NCI-H526 treated with DMSO at 0.1 percent for 48 hours (cell line): ENCODE measurements at places on chromosomes 4 and X.

- no peak for DNase-seq
Observed at GRCh38 chr4:139658185-139658584, 7.4 kb upstream of the MGST2 start.

GRCh38 chrX:48467281-48467761 lies 2.7 kb downstream of the SLC38A5 start:
- no peak for DNase-seq

- DNase-seq: no peak
Observed at GRCh38 chr4:78513411-78513975, 38.1 kb upstream of the ANXA3 start.

GRCh38 chr4:10664408-10664807 lies 20.2 kb downstream of the CLNK start:
- DNase-seq: no peak

- no peak for DNase-seq
Observed at GRCh38 chr4:152630324-152630723, 49.5 kb downstream of the TMEM154 start.

- DNase-seq: no peak
Observed at GRCh38 chrX:106774981-106775380, 27.5 kb upstream of the TBC1D8B start.

GRCh38 chr4:15368856-15369255 lies 59.0 kb upstream of the C1QTNF7 start:
- DNase-seq: no peak

DNA sequence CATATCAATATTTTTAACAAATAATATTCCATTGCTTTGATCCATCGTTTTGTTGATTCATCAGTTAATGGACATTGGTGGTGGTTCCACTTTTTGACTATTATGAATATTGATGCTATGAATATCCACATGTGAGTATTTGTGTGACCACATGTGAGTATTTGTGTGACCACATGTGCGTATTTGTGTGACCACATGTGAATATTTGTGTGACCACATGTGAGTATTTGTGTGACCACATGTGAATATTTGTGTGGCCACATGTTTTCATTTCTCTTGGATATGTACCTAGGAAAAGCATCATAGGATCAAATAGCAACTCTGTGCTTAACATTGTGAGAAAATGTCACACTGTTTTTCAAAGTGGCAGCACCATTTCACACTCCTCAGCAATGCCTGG lies 433.6 kb upstream of the FRG1 start:
- no peak for DNase-seq

DNA sequence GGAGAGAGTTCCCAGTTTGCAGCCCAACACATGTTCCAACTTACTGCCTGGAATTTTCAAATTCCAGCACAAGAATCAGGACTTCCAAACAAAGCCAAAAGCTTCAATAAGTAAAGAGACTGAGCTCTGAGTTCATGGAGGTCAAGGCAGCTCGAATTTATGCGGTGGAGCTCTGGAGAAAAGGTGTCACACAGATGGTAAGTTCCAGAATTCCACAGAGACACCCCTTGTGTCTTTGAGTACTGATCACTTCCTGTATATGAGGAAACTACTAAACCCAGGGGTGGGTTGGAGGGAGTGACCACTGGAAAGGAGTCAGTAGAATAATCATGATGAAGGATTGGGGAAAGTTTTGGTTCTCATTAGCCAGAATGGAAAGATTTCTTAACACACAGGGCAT lies 118.5 kb upstream of the GUCY1A1 start:
- no peak for DNase-seq

DNA sequence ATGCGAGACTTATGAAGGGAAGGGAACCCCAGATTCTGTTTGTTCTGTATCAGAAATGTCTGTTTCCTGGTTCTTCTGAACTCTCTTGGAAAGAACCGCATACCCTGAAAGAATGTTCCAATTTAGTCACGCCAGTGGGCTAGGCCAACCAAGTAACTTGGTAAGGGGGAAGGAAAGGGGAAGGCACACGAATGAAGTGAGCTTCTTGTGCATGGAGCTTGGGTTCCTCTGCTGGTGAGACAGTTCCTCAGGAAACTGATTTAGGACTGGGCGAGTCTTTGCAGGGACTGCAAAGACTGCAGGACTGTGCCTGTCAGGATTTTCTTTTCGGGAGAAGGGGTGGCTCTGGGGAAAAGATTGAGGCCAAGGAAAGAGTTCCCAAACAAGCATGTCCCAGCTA lies 35.6 kb downstream of the FRMPD3 start:
- no peak for DNase-seq

GRCh38 chr4:107818301-107818910 lies 6.3 kb upstream of the SGMS2 start:
- DNase-seq: no peak

- DNase-seq: no peak
Observed at GRCh38 chr4:138225477-138225876, 16.7 kb downstream of the SLC7A11 start.

DNA sequence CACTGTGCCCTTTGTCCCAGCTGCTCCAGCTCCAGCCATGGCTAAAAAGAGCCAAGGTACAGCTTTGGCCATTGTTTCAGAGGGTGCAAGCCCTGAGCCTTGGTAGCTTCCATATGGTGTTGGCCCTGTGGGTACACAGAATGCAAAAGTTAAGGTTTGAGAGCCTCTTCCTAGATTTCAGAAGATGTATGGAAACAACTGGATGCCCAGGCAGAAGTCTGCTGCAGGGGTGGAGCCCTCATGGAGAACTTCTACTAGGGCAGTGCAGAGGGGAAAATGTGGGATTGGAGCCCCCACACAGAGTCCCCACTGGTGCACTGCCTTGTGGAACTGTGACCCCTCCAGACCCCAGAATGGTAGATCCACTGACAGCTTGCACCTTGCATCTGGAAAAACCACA lies 70.9 kb upstream of the MSX1 start:
- DNase-seq: no peak

DNA sequence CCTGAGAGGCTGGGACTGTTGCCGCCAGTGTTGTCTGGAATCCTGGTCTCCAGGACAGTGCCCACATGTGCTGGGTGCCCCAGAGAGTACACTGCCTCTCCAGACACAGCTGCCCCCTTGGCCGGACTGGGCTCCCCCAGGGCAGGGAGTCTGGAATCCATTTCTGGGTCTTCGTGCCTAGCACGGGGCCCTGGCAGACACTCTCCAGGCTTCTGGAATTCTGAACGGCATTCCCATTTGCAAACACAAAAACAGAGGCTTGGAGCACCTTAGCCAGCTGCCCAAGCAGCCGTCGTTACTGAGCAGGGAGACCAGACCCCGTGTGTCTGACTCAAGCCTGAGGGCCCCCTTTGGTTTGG lies 20.8 kb downstream of the HMX1 start:
- no peak for DNase-seq

DNA sequence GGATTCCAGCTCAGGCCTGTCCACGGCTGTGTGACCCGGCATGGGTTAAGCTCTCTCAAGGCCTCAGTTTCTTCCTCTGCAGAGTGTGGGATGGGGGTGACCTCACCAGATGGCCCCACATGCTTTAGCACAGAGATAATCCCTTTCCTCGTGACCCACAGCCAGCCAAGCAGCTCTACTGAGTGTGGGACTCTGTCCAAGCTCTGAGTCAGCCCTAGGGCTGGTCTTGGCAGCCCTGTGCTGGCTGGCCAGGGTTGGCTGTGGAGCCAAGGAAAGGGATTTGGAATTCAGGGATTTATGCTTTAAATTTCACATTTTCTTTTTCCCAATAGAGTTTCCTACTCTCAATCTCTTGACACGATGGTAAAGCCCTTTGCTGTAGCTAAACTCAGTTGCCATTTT lies 19.7 kb upstream of the SPON2 start:
- DNase-seq: no peak

DNA sequence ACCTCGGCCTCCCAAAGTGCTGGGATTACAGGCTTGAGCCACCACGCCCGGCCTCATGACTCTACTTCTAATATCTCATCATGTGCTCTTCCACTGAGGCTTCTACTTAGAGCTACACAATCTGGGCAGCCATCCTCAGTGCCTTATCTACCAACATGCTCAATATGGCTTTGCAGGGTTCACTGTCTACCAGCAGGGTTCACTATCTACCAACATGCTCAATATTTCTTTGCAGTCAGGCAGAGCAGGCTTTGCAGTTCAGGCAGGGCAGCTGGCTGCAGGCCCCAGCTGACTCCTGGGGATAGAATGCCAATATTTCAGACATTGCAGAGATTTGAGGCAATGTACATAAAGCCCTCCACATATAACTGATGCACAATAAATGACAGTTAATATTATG lies 47.5 kb downstream of the PKD2 start:
- no peak for DNase-seq

GRCh38 chr4:138308356-138308755 lies 66.2 kb upstream of the SLC7A11 start:
- no peak for DNase-seq

DNA sequence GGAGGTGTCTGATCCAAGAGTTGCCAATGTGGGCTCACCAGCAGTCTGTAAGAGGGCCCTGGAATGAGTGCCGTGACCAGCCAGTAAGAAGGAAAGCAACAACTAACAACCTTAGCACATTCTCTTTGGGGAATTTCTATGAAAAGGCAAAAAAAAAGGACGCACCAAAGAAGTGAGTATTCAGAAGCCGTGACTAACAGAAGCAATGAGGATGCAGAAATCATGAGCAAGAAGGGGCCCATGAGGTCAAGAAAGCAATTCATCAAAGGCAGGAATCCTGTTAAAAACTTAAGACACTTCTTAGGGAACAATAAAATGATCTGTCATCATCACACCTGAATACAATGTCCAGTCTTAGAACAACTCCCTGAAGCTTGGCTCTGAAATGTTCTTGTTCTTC lies 260.5 kb downstream of the RAPGEF2 start:
- no peak for DNase-seq

- no peak for DNase-seq
Observed at GRCh38 chr4:147398556-147398955, 82.3 kb upstream of the EDNRA start.

DNA sequence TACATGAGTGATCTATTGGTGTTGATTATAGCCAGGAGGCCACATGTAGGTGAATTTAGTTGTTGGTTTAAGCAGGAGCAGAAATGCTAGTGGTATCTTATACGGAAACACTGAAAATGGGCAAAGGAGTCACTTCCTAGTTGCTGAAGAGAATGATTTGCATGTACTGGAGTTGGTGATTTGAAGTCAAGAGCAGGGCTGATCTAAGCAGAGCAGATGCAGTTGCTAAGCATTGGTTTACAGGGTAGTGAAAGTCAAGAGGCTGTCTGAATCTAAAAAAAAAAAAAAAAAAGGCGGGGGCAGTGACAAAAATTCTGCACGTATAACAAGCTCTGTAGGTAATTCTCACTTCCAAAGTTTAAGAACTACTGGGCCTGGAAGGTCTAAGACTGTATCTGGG lies 90.4 kb upstream of the HPRT1 start:
- no peak for DNase-seq

- no peak for DNase-seq
Observed at GRCh38 chr4:114399105-114399504, 199.5 kb upstream of the UGT8 start.

DNA sequence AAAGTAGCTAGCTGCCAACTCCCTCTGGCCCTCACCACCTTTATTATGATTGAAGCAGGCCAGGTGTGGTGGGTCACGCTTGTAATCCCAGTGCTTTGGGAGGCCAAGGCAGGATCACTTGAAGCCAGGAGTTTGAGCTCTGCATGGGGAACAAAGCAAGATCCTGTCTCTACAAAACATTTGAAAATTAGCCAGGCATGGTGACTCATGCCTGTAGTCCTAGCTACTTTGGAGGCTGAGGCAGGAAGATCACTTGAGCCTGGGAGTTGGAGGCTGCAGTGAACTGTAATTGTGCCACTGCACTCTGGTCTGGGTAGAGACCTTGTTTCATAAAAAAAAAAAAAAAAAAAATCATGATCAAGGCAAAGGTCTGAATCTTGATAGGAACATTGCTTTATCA lies 467.0 kb upstream of the DIPK2B start:
- DNase-seq: no peak

GRCh38 chrX:106728337-106728736 lies 1.8 kb downstream of the RNF128 start:
- DNase-seq: no peak

- DNase-seq: no peak
Observed at GRCh38 chr4:146633471-146633800, 5.3 kb upstream of the POU4F2 start.

DNA sequence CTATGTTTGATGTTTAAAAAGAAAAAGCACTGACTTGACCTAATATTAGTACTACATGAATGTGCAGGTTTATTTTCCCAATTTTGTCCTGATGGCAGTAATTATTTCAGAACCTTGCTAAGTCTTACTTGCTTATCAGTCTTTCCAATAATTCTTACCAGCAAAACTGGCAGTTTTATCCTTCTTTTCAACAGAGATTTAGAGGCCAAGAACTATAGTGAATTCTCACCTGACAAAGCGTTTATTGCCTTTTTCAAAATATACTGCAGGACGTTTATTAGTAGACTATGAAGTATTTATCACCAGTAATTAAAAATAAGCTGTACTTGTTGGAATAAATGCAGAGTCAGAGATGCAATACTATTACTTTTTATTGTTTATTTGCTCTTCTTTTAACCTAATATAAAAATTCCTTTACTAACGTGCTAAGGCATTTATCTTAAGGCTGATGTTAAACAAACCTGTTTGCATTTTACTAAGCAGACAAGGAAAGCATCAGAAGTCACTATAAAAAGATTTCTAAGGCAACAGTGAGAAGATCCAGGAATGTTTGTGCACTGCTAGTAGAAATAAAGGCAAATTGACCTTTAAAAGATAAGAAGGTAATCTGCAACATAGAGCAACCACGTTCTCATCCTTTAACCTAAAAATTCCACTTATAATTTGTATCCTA lies 80.3 kb upstream of the NOCT start:
- DNase-seq: no peak

DNA sequence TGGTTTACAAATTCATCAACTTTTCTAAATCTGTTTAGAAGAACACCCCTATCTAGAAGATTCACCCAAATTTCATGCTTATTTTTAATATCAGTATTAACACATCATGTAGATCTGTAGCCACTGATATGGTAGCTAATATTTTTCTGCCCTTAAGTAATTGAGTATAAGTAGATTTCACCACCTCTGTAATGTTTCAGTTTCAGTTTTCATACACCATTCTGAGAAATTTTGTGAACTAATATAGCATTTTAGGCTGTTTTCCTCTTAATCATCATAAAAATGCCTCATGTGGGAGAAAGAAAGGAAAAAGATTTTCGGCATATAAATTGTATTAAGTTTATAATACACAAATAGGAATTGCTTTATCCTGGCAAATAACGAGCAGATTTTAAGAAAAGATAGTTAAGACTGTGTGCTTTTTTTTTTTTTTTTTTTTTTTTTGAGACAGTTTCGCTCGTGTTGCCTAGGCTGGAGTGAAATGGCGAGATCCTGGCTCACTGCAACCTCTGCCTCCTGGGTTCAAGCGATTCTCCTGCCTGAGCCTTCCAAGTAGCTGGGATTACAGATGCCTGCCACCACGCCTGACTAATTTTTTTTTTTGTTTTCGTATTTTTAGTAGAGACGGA lies 21.4 kb upstream of the RBPJ start:
- DNase-seq: no peak

- DNase-seq: no peak
Observed at GRCh38 chrX:149469406-149469805, 35.7 kb downstream of the IDS start.

- no peak for DNase-seq
Observed at GRCh38 chr4:91497892-91498291, 805.9 kb upstream of the GRID2 start.

GRCh38 chr4:138190452-138190858 lies 51.7 kb downstream of the SLC7A11 start:
- DNase-seq: no peak
